Nasal cavity respiratory epithelium epithelial cell of viscerocranial mucosa (primary cell): ENCODE measurements at places on chromosomes 1 and 21. TPM values are rescaled to one million over a fixed set of nuclear protein-coding genes. Genes with fewer than 3 reads are reported as not detected.

Gene CCDC27
- total RNA-seq: not detected in 2 replicates

Gene NOS1AP
- under 0.01 and 1.00 TPM in 2 replicates for total RNA-seq

Gene L1TD1
- total RNA-seq: 0.34 and 0.50 TPM in 2 replicates

Gene DCST2
- total RNA-seq: 0.34 and 0.36 TPM in 2 replicates

Gene OR10K2
- total RNA-seq: not detected in 2 replicates

Gene HMCN1
- total RNA-seq: 0.85 and 1.0 TPM in 2 replicates

Gene TMEM79
- total RNA-seq: 9.2 and 16.1 TPM in 2 replicates

Gene TMEM35B
- total RNA-seq: 4.1 and 12.9 TPM in 2 replicates

Gene PAQR6
- total RNA-seq: 0.34 and 1.1 TPM in 2 replicates
